ENCODE measurements at places on chromosomes 5 and 9.

- no peak for DNase-seq
These were observed 63.1 kb downstream of the RAB14 start for GRCh38 chr9:121138561-121138960.

DNA sequence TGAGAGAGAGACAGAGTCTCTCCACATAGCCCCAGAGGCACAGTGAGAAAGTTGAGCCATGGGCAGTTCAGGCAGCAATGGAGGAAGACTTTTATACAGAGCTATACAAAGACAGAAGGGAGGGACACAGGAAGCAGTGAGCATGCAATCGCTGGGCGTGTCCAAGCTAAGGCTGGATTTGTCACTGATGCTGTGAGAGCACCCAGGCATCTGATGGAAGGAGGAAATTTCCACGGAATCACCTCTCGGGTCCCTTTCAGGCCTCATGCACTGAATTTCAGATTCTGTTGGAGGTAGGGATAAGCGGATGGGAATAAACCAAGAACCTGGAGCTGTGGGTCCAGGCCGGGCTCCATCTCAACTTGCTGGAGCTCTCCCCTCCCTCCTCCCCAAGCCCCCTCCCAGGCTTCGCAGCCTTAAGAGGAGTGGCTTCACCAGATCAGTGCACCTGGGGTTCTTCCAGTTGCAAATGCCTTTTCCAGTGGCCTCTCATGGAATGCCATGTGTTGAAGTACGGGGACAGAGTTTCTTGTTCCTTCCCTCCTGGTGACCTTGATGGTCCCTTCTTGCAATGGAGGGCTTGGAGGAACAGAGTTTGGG lies 114.8 kb upstream of the ALDH1B1 start:
- no peak for DNase-seq

DNA sequence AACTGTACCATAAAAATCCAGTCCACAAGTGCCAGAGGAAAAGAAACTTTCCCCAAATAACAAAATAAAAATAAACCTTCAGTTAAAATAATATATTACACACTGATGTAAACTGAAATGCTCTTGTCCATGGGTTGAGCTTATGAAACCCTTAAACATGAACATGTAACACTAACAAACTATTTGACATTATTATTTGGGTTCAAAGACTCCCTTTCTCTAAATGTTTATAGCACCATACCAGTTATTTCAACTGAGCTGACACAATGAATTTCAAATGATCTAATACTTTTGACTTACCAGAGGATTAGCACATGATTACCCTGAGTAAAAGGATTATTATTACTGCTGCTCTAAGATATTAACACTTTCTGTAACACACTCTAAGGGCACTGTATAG lies 251.1 kb downstream of the BNC2 start:
- no peak for DNase-seq

DNA sequence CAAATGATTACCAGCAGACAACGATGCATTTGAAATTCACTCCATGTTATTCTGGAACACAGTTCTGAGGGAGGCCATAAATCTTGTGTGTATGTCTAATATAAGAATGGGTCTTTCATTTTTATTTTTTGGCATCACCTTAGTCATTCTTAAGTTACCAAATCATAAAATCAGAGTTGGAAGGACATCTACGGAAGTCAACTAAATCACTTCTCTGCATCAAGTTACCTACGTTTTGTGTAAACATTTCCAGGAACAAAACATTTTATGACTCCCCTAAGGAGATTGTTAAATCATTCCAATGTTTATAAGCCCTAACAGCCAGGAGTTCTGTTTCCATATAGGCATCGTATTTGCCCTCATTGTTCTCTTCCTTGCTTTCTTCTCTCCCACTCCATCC lies 378.2 kb downstream of the FAM170A start:
- DNase-seq: no peak

GRCh38 chr9:130689937-130690700 lies 3.5 kb upstream of the EXOSC2 start:
- peak; percentile 71 for DNase-seq

- no peak for DNase-seq
These were observed 694 bp upstream of the PHPT1 start for GRCh38 chr9:136848393-136849037.

GRCh38 chr5:11504065-11504885 lies 400.0 kb downstream of the CTNND2 start:
- no peak for DNase-seq

DNA sequence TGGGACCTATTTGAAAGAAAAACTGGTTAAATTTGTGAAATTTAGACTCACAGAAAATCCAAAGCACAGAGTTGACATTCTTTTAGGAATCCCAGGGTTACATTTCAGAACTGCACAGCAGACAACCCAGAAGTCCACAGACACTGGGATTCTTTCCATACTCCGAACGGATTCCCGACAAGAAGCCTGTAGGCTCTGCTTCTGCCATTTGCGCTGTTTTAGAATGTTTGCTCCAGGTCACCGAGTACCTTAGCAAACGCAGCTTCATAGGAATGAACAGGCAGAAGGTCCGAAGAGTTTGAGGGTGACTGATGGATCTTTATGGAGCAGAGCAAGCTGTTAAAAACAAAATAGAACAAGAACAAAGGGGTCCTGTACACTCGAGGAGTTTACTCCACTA lies 84.5 kb upstream of the NFIB start:
- DNase-seq: no peak

GRCh38 chr9:116250891-116251290 lies 97.3 kb downstream of the PAPPA start:
- no peak for DNase-seq

GRCh38 chr9:98576354-98576753 lies 132.4 kb downstream of the GABBR2 start:
- no peak for DNase-seq

- DNase-seq: no peak
These were observed 347.6 kb downstream of the EBF1 start for GRCh38 chr5:158751961-158752655.

DNA sequence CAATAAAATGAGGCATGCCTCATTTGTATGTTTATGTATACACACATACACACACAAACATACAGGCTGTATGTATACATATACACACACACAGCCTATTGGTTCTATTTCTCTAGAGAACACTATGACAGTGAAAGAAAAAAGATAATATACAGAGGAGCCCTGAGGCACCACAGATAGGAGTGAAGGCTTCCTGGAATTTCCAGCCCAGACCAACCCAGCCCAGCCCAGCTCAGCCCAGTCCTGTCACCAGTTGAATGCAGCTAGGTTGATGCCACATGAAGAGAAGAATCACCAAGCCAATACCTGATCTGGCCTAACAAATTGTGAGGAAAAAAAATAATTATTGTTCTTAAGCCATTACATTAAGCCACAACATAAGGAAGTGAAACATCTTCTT lies 126.9 kb upstream of the PDE4D start:
- DNase-seq: no peak

DNA sequence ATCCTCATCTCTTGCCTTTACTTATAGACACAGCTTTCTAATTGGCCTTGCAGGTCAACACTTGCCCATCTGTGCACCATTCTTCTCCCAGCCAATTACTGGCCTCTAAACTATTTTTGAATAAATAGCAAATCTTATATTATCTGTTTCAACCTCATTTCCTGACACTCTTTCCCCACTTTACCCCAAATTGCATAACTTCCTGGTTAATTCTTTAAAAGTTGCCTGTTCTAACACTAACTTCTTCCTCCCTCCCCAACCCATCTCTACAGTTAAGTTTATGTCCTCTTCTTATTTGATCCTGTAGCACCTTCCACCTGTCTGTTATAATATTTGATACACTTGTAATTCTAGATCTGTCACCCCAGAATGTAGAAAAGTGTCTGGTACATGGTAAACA lies 372.1 kb downstream of the PDE4D start:
- no peak for DNase-seq

DNA sequence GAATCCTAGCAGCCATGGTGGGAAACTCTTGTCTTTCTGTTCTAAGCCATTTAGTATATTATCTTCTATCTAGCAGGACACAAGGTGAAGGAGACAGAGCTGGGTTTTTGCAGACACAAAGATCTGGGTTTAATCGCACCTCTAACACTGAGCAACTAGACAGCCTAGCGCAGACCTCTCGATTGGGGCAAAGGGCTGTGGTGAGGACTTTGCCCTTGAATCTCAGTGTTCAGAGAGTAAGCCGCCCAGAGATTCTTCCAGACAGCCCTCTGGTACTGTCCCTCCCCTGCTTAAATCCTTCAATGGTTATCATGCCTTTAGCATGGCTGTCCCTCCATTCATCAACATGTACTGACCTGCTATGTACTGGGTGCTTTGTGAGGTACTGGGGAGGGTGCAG lies 128.1 kb downstream of the CRB2 start:
- no peak for DNase-seq

GRCh38 chr5:44691802-44692201 lies 116.9 kb upstream of the MRPS30 start:
- DNase-seq: no peak

GRCh38 chr5:82365744-82366228 lies 87.6 kb upstream of the RPS23 start:
- no peak for DNase-seq

- DNase-seq: no peak
These were observed 33.1 kb downstream of the RASA1 start for GRCh38 chr5:87300744-87301143.

GRCh38 chr9:36258996-36259533 lies 817 bp upstream of the GNE start:
- DNase-seq: no peak

DNA sequence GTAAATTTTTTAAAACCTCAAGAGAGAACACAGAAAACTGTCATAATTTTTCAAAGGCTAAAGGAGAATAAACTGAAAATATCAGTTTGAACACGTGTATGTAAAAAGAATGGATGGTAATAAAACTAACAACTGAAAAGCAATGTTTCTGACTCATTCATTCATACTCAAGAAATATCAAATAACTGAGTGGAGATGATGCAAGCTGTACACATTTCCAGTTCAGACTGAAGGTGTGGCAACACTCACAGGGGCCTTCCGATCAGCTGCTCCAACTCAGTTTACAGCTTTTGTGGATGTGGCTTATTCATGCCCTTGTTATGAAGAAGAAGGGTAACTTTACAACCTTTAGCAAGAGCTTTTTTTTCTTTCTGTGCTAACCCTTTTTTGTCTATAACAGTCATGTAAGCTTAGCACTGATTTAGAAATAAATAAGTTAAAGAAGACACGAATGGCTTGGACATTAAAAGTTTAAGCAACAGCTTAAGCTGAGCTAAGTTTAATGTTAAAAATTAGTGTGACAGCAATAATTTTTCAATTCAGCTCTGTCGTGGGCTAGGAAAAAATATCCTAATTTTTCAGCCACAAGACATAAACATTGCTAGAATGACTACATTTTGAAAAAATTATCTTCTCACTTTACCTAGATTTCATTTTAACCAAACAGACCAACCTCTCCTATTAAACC lies 453.5 kb downstream of the RAB3C start:
- DNase-seq: no peak

DNA sequence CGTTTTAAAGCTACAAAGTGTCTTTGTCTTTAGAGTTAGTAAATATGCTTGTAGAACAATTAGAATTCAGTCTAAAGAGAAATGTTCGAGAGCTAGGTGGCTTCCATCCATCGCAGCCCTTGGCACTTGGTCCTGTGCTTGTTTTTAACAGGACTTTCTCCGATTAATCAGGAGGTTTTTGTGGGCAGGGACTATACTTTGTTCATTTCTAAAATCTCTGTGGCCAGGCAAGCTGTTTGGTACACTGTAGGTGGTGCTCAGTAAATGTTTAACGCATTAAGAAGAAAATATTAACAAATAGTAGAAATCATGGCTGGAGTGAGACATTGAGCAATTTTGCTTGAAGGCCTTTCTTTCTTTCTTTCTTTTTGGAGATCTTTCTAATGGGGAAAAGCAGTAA lies 20.8 kb downstream of the AGXT2 start:
- DNase-seq: no peak

- DNase-seq: no peak
These were observed 331.2 kb downstream of the NR2F1-AS1 start for GRCh38 chr5:93249651-93250289.

GRCh38 chr5:43683884-43684471 lies 81.0 kb downstream of the NNT start:
- no peak for DNase-seq

GRCh38 chr9:19174127-19174912 lies 47.0 kb upstream of the PLIN2 start:
- peak; percentile 66 for DNase-seq

Data from spinal cord (tissue), 10 donors.